Metanephros (tissue), 2 donors: ENCODE measurements at places on chromosomes 12 and 14. TPM values are rescaled to one million over a fixed set of nuclear protein-coding genes. Genes with fewer than 3 reads are reported as not detected.

Gene PMEL
- 3.2 TPM for total RNA-seq

Gene CAPZA3
- not detected for total RNA-seq

Gene HELB
- total RNA-seq = 13.1 TPM

Gene NANOG
- total RNA-seq = 0.06 TPM

Gene CISTR
- total RNA-seq = not detected
